ENCODE measurements at places on chromosomes 4 and X.

- DNase-seq = no peak
These were observed 112.5 kb downstream of the MID1 start for GRCh38 chrX:10507876-10508275.

GRCh38 chr4:98653890-98654867 is 4.2 kb downstream of the TSPAN5 start:
- DNase-seq = no peak

- no peak for DNase-seq
These were observed 71.7 kb downstream of the SLC2A9 start for GRCh38 chr4:9949573-9949972.

DNA sequence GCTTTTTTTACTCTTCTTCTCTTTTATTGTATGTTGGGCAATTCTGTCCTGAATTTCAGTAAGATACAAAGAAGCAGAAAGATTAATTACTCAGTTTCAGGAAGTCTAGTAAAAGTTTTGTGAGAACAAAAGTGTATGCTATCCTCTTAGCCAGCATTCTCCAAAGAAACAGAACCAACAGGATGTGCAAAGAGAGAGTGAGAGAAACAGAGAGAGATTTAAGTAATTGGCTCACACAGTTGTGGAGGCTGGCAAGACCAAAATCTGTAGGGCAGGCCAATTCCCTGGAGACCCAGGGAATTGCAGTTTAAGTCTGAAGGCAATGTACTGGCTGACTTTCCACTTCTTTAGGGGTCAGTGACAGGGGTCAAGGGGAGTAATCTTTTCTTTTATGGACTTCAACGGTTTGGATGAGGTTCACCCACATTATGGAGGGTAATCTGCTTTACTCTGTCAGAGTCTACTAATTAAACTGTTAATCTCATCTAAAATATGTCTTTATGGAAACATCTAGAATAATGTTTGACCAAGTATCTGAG is 59.2 kb upstream of the SLC39A8 start:
- no peak for DNase-seq

DNA sequence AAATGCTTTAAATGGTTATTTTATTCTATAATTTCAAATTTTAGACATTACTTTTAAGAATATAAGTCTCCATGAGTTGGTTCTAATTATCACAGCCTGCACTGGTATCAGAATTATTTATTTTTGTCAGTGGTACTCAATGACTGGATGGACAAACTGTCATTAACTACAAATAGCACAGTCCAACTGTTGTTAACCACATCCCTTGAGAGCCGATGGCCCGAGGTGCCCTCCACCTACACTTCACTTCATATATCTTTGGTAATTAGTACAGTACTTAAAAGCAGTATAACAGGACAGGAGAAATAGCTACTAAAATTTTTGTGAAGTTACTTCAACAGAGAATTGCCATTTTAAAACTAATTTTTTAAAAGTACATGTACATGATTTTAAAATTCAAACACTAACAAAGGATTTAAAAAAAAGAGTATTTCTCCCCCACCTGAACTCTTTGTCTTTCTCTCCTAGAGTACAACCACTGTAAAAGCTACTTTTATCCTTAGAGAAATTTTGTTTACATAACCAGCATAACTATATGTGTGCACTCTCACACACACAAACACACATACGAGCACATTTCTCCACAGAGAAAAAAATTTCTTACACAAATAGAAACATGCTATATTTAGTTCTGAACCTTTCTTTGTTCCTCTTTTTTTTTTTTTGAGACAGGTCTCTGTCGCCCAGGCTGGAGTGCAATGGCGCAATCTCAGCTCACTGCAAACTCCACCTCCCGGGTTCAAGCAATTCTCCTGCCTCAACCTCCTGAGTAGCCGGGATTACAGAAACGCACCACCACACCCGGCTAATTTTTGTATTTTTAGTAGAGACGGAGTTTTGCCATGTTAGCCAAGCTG is 6.5 kb downstream of the TIFA start:
- no peak for DNase-seq

- DNase-seq = no peak
These were observed 201.6 kb downstream of the STIM2 start for GRCh38 chr4:27062256-27062655.

- DNase-seq = no peak
These were observed 29.9 kb upstream of the TET2 start for GRCh38 chr4:105116616-105117319.

DNA sequence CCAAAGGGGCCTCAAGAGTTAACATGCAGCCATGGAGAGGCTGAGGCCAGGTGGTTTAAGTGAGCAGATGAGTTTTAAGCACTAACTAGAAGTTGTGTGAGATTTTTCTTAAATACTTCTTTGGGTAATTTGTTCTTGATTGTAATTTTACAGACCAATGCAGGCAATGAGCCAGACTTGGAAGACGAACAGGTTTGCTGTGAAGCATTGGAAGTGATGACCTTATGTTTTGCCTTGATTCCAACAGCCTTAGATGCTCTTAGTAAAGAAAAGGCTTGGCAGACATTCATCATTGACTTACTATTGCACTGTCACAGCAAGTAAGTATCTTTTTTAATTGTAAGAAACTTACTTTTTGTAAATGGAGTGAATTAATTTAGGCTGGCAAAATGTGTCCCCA is 103.9 kb downstream of the USP9X start:
- no peak for DNase-seq

DNA sequence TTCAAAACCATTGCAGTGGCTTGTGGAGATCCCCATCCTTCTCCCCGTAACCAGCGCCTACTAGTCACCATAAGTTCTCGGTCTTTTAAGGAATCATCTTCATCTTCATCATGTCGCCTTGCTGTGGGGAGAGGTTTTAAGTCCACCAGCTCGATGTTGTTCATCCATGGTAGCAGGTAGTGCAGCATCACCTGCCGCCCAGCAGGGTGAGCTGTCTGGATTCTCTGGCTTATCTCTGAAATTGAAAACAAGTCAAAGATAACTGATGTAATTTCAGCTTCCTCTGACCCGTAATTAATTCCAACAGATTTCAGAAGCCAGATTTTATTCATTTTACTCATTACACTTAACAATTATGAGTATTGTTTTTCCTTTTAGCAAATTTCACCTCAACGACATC is 67.4 kb downstream of the ZAR1 start:
- DNase-seq = no peak

- no peak for DNase-seq
These were observed 675.0 kb downstream of the STPG2 start for GRCh38 chr4:97468272-97468671.

- DNase-seq = no peak
These were observed 19.3 kb downstream of the SCARB2 start for GRCh38 chr4:76194325-76194724.

DNA sequence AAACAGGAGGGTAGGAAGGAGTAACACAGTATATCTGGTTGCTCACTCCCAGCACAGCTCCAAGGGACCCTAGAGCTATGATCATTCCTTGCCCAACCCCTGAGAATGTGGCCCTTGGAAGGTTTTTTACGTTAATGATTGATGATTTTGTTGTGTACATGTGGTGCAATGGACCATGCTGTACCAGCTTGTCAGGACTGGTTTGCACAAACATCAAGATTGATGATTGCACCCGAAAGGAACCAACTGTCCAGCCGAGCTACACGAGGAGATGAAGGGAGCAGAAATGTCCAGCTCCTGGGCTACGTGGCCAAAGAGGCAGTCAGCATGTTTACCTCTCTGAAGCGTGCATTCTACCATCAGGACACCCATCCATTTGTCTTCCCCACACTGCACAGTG is 83.2 kb upstream of the USP9X start:
- no peak for DNase-seq

DNA sequence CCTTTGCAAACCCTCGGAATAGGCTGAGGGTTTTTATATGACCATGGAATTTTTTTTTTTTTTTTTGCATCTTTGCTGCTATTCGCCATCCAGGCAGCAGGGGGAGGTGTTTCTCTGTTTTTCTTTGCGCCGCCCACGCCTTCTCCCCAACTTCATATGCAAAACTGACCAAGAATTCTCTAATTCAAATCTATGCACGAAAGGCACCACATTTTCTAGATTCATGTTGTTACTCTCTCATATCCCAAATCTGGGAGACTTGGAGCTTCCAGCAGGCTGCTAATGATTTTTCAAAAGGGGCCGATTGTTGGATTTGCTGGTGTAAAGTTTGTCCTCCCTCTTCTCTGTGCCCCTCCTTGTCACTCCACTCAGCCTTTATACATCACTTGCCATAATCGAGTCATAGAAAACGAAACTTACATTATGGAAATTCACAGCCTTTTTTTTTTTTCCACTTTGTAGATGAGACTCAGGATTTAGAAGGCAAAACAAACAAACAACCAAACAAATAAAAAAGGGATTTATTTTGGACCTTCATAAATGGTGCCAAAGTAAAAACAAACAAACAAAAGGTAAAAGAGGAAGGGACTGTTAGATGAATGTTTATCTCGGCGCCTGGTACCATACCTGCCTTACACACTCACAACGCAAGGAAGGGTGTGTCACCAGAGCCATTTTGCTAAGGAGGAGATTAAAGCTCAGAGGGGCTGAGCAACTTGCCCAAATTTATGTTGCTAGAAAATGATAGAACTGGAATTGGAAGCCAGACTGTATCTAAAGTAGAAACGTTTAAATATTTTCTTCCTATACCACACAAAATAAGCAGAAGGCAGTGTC is 29.3 kb upstream of the BOD1L1 start:
- no peak for DNase-seq

GRCh38 chr4:173125216-173125812 is 43.3 kb upstream of the GALNT7 start:
- no peak for DNase-seq

Measured in iPS DF 19.7 (cell line).